ENCODE measurements at places on chromosomes 1 and 21. TPM values are rescaled to one million over a fixed set of nuclear protein-coding genes. Genes with fewer than 3 reads are reported as not detected.

ZNF683 gene
- not detected for total RNA-seq

HEYL gene
- 3.1 TPM for total RNA-seq

GSTM2 gene
- total RNA-seq: 4.5 TPM

PTPRC gene
- total RNA-seq: 0.01 TPM

RUNX1 gene
- total RNA-seq: 10.1 TPM

RHEX gene
- total RNA-seq: not detected

HES3 gene
- not detected for total RNA-seq

S1PR1 gene
- 0.08 TPM for total RNA-seq

PGLYRP3 gene
- not detected for total RNA-seq

TMEM269 gene
- 0.40 TPM for total RNA-seq

ATP1A4 gene
- not detected for total RNA-seq

NBPF9 gene
- 17.4 TPM for total RNA-seq

MYOG gene
- not detected for total RNA-seq

NDUFS2 gene
- total RNA-seq: 81.5 TPM

TMPRSS15 gene
- not detected for total RNA-seq

DNALI1 gene
- total RNA-seq: not detected

FASLG gene
- total RNA-seq: not detected

SCYL3 gene
- total RNA-seq: 3.4 TPM

PROX1 gene
- total RNA-seq: not detected

SLC25A34 gene
- 0.35 TPM for total RNA-seq

OR6K3 gene
- total RNA-seq: not detected

UROD gene
- total RNA-seq: 42.9 TPM

OR2T35 gene
- total RNA-seq: not detected

HOOK1 gene
- 0.24 TPM for total RNA-seq

C8B gene
- total RNA-seq: not detected

RNF223 gene
- 0.24 TPM for total RNA-seq

CD5L gene
- total RNA-seq: not detected

NTNG1 gene
- not detected for total RNA-seq

LEMD1 gene
- total RNA-seq: not detected

PTPRU gene
- total RNA-seq: 7.0 TPM

Data from A549 treated with CpdA at 1 μM for 4 hours (cell line).